Bronchus fibroblast of lung (primary cell): ENCODE measurements at places on chromosomes 5 and 9. TPM values are rescaled to one million over a fixed set of nuclear protein-coding genes. Genes with fewer than 3 reads are reported as not detected.

ANKRD34B gene
- total RNA-seq, result not detected in 2 replicates

SHB gene
- total RNA-seq, result 13.4 and 14.4 TPM in 2 replicates

CARD6 gene
- 1.8 and 2.4 TPM in 2 replicates for total RNA-seq

IFNA21 gene
- total RNA-seq, result not detected in 2 replicates

PTRH1 gene
- total RNA-seq, result 28.9 and 36.0 TPM in 2 replicates

MARCHF11 gene
- not detected in 2 replicates for total RNA-seq

IFNA13 gene
- total RNA-seq, result not detected in 2 replicates

LHX6 gene
- not detected in 2 replicates for total RNA-seq
